Suprapubic skin (tissue), 4 donors: ENCODE measurements at places on chromosomes 4 and X.

DNA sequence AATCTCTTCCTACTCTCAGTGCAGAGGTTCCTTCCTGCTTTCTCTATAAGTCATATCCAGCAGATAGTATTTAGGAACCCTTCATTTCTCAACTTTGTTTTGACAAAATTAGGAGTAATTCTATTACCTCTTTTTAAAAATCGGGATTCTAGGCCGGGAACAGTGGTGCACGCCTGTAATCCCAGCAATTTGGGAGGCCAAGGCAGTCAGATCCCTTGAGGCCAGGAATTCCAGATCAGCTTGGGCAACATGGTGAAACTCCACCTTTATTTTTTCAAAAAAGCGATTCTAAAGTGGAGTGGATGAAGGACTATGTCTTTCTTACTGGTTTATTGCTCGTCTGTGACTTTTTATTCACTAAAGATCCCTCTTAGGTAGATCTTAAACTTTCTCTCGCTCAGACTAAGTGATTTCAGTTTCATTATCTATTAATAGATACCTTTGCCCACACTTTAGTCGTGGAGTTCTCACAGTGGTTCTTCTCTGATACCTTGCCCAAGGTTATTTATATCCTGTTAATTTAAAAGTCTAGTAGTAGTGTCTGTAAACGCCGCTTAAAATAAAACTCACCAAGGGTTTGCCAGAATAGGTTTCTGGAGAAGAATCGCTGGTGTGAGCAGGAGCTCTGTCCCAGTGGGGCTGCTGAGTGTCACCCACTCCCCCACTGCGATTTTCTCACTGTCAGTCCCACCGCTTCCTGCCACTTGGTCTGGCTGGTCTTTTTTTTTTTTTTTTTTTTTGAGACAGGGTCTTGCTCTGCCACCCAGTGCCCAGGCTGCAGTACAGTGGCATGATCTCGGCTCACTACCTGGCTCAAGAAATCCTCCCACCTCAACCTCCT lies 27.0 kb upstream of the TMEM131L start:
- DNase-seq: no peak

- no peak for DNase-seq
These were observed 10.0 kb downstream of the ETFDH start for GRCh38 chr4:158682066-158682465.

GRCh38 chr4:185638548-185639301 lies 103.4 kb upstream of the PDLIM3 start:
- DNase-seq: no peak

- no peak for DNase-seq
These were observed 9.4 kb downstream of the CHST7 start for GRCh38 chrX:46582966-46583365.

DNA sequence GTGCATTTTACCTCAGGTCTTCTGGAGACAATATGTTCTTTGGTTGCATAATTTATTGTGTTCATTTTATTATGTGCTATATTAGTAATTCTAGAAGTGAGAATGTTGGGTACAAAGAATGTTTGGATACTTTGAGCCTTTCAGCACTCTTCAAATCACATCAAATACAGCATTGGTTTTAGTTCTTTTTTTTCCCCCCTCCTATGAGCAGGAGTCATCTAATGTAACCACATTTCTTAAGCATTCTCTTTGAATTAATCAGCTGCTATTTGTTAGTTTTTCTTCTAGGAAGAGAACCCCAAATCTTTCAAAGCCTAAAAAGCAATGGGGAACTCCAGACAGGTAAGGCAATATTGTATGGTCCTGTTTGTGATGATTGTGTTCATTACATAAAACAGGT lies 46.7 kb downstream of the ARL9 start:
- no peak for DNase-seq

GRCh38 chr4:95591278-95591677 lies 42.5 kb upstream of the UNC5C start:
- DNase-seq: no peak

GRCh38 chr4:76622126-76622525 lies 187.1 kb downstream of the SHROOM3 start:
- no peak for DNase-seq

DNA sequence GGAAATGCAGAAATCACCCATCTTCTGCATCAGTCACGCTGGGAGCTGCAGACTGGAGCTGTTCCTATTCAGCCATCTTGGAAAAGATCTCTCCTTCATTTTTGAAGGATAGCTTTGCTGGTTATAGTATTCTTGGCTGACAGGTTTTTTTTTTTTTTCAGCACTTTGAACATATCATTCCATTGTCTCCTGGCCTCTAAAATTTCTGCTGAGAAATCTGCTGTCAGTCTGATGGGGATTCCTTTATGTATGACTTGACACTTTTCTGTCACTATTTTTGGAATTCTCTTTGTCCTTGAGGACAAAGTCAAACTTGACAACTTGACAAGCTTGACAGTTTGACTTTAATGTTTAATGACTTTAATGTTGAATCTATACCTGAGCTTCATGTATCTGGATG lies 16.8 kb downstream of the HPGDS start:
- no peak for DNase-seq
